ENCODE measurements at places on chromosomes 13 and 19. TPM values are rescaled to one million over a fixed set of nuclear protein-coding genes. Genes with fewer than 3 reads are reported as not detected.

The DIAPH3 gene
- 0.93 TPM for total RNA-seq

The VSTM2B gene
- total RNA-seq: not detected

The OR10H3 gene
- not detected for total RNA-seq

The SPACA4 gene
- 2.1 TPM for total RNA-seq

The OR4F17 gene
- total RNA-seq: not detected

The LYPD5 gene
- total RNA-seq: 48.5 TPM

The CYP2F1 gene
- total RNA-seq: not detected

The CADM4 gene
- total RNA-seq: 15.0 TPM

The CLDND2 gene
- total RNA-seq: not detected

The ZNF470 gene
- 1.2 TPM for total RNA-seq

The RFPL4A gene
- not detected for total RNA-seq

The NLRP8 gene
- total RNA-seq: not detected

The CLC gene
- total RNA-seq: not detected

The FBL gene
- 291 TPM for total RNA-seq

The KCNRG gene
- total RNA-seq: 0.89 TPM

The TNFSF13B gene
- 2.7 TPM for total RNA-seq

The PLK5 gene
- 1.2 TPM for total RNA-seq

The B3GNT3 gene
- 4.3 TPM for total RNA-seq

The FFAR2 gene
- 0.29 TPM for total RNA-seq

The JAK3 gene
- total RNA-seq: 2.1 TPM

The MAMSTR gene
- total RNA-seq: 1.4 TPM

The CYP4F11 gene
- 1.3 TPM for total RNA-seq

The DDA1 gene
- 20.9 TPM for total RNA-seq

The ZNF653 gene
- 10.1 TPM for total RNA-seq

The NLRP11 gene
- total RNA-seq: not detected

The BCAM gene
- 41.9 TPM for total RNA-seq

The CEACAM20 gene
- total RNA-seq: 0.40 TPM

The TNFAIP8L1 gene
- total RNA-seq: 8.3 TPM

The PNMA8A gene
- 0.72 TPM for total RNA-seq

The CEACAM21 gene
- not detected for total RNA-seq

The ZNF730 gene
- not detected for total RNA-seq

The SIGLEC10 gene
- total RNA-seq: 1.2 TPM

The TUBB4A gene
- total RNA-seq: 3.3 TPM

The ZNF83 gene
- 21.3 TPM for total RNA-seq

The CAMSAP3 gene
- total RNA-seq: 82.7 TPM

The ZNF253 gene
- 5.0 TPM for total RNA-seq

The PODNL1 gene
- 6.5 TPM for total RNA-seq

The ATP8B3 gene
- 1.6 TPM for total RNA-seq

The THSD8 gene
- total RNA-seq: not detected

The CYP4F8 gene
- 14.5 TPM for total RNA-seq

The CD177 gene
- total RNA-seq: 0.64 TPM

The PLIN4 gene
- total RNA-seq: 17.3 TPM

The SLC25A15 gene
- total RNA-seq: 5.0 TPM

The C19orf85 gene
- total RNA-seq: not detected

The SOX1 gene
- not detected for total RNA-seq

The STOML3 gene
- total RNA-seq: not detected
